ENCODE measurements at places on chromosomes 3 and 15. TPM values are rescaled to one million over a fixed set of nuclear protein-coding genes. Genes with fewer than 3 reads are reported as not detected.

The HGD gene
- not detected for total RNA-seq

The SPSB4 gene
- 3.0 TPM for total RNA-seq

The ANKDD1A gene
- 5.0 TPM for total RNA-seq

The EOMES gene
- 0.74 TPM for total RNA-seq

The RLBP1 gene
- not detected for total RNA-seq

All from left cardiac atrium (tissue), 4 donors.